NCI-H187 (cell line): ENCODE measurements at places on chromosomes 13 and 19.

DNA sequence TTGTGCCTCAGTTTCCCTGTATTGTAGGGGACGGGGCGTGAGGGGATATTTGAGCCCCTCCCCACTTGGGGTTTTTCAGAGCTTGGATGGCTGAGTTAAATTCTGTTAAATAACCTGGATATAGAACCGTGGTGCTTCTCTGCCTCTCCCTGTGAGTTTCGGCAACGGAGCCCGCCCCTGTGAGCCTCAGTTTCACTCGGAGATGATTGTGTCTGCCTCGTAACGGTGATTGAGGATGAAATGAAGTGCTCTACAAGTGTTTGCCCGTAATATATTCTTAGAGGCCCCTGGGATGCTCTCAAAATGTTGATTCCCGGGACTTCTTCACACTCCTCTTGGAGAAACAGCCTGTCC lies 509 bp downstream of the KXD1 start:
- no peak for DNase-seq

DNA sequence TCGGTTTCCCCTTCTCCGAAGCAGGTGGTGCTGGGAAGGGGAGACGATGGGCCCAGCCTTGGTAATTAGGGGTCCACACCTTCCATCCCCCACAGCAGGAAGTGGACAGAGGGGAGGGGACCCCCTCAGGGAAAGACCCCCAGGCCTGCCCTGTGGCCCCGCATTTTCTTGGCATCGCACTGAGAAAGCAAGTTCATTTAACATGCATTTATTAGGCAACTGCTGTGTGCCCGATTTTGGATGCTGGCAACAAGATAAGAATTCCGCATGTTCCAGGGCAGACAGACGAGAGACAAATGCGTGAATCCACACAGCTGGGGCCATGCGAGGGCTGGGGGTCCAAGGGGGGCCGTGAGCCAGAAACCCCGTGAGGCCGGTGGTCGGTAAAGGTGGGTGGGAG lies 28.4 kb downstream of the ARID3A start:
- no peak for DNase-seq

DNA sequence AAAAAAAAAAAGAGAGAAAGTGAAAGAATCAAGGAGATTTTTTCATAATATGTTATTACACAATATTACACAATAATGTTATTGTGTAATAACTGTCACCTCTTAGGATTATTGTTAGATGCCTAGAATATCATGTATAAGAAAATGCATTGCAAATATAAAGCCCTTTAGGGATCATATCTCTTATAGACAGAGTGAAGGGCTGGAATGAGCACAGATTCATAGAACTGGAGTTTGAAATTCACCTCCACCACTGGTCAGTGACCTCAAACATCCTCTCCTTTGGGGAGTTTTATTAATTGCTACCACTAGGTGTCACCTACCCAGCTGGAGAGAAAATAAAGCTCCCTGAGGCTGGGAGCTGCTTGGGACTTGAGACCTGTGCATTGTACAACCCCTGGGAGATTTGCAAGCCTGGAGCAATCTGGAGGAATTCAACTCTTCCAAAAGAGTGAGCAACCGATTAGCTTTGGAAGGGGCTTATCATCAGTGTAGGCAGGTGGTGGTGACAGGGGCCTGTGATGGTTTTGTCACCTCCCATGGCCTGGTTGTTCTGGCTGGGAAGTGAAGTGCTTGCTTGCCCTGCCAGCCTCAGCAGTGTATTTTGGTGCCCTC lies 30.3 kb upstream of the FRY start:
- DNase-seq = no peak

DNA sequence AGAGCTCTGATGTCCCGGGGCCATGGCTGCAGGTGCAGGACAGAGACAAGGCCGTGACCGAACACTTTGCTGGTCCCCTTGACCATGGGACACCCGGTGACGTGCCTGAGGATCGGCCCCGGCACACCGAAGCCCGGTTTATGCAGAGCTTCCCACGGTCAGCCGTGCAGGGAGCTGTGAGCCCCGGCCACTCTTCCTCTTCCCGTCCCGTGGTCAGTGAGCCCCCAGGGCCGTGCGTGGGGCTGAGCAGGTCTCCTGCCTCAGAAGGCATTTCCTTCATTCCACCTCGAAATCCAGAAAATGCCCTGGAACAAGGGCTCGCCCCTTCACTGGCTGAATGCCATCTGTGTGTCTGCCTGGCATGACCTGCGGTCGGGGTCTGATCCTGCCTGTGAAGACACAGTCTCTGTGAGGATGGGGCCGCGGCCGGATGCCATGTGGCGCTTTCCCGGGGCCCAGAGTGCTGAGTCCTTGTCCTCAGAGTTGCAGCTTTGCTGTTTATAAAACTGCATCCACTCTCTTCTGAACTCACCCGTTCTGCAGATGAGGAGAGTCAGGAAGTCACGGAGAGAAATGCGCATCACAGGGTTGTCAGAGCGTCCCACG lies 16.9 kb downstream of the MCF2L start:
- no peak for DNase-seq

- DNase-seq = no peak
Observed at GRCh38 chr19:17293605-17294004, 9.6 kb downstream of the ABHD8 start.

DNA sequence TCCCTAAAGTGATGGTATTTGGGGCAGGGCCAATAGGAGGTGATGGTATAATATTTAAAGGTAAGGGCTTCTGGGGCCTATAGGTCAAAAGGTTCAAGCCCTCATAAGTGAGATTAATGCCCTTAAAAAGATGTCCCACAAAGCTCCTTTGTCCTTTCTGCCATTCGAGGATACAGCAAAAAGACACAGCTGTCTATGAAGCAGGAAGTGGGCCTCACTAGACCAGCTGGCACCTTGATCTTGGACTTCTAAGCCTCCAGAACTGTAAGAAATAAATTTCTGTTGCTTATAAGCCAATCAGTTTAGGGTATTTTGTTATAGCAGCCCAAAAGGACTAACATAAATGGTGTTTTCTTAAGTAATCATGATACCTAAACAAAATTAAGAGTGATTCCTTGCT lies 27.2 kb upstream of the POU4F1 start:
- DNase-seq = no peak

DNA sequence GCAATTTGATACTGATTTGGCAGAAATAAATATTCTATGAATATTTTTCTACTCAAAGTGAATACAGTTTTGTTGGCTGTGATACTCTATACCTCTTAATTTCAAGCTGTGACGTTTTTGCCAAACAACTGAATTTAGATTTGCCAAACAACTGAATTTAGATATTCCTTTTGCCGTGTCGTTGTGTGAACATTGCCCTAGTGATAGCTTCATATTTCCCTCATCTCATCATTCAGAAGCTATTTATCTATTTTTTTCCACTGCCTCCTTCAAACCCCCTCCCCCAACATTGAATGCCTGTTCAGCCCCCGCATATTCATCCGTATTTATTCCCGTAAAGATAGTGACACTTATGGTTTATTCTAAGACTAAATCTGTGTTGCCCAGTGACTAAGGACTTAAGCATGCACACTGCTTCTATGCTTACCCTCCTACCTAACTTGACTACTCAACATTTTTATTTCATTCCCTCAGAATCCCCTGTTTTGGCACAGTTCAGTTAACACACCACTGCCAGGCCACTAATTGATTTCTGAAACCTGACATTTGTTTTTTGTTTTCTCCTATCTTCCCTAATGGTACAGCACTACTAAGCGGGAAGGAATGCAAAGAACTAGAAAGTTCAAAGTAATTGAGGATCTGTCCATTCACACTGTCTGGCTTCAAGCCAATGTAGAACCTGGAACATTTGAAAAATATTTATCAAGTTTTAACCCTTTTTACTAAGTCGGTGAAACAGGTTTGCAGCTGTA lies 2.8 kb upstream of the KLF5 start:
- peak; percentile 95 for DNase-seq

DNA sequence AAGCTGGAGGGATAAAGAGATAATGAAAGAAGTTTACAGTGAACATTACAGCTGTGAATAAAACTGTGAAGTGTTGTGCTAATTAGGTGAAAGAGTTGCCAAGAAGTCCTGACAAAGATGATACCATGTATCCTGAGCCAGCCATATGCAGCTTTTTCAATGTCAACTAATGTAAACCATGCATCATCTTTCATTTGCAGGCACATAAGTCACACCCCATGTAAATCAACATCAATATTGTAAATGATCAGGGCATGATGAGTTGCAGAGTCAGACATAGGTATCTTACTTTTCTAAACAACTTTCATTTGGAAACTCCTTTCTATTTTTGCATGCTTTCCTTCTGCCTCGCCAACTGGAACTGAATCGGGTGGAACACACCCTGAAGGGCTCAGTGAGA lies 569.1 kb downstream of the TBC1D4 start:
- DNase-seq = no peak
